Activated CD4-positive, alpha-beta T cell treated with anti-CD3 and anti-CD28 coated beads for 36 hours (primary cell): ENCODE measurements at places on chromosomes 5 and 9. TPM values are rescaled to one million over a fixed set of nuclear protein-coding genes. Genes with fewer than 3 reads are reported as not detected.

DNA sequence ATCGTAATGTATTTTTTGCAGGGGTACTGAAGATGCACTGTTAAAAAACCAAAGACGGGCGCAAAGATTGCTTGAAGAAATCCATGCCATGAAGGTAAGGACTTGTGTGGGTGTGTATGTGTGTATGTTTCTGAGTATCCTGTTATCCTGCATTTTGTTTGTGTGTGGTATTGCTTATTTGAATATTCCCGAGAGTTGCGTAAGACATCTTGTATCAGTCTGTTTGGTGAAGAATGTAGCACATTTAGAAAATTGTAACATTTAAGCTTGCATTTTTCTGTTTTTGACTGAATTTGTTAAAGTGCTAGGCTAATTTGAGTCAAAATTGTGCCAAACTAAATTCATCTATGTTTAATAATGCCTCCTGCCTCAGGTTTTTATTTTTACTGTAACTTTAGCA is 13.5 kb downstream of the SRFBP1 start:
- H3K36me3 ChIP-seq: peaks cover 15% of the 10 kb centered on the region
- no peak for DNase-seq
- H3K27ac ChIP-seq: no peak overlapping the region
- no peaks in the 10 kb centered on the region for H3K27me3 ChIP-seq
- H3K4me1 ChIP-seq: peaks cover 16% of the 10 kb centered on the region

- no peaks in the 10 kb centered on the region for H3K36me3 ChIP-seq
- no peaks in the 10 kb centered on the region for H3K4me1 ChIP-seq
- H3K27ac ChIP-seq: no peak overlapping the region
- DNase-seq: no peak
Measured at GRCh38 chr5:83810511-83810910, 89.9 kb upstream of the HAPLN1 start.

GRCh38 chr5:137091472-137091871 is 407.7 kb downstream of the SPOCK1 start:
- no peaks in the 10 kb centered on the region for H3K4me1 ChIP-seq
- no peak for DNase-seq
- H3K36me3 ChIP-seq: no peaks in the 10 kb centered on the region
- H3K27me3 ChIP-seq: peaks cover 2% of the 10 kb centered on the region

GRCh38 chr5:160071916-160072315 is 47.3 kb downstream of the PWWP2A start:
- H3K27me3 ChIP-seq: no peaks in the 10 kb centered on the region
- no peak for DNase-seq
- H3K4me1 ChIP-seq: no peaks in the 10 kb centered on the region
- H3K4me3 ChIP-seq: no peak overlapping the region

GRCh38 chr9:114938687-114939575 is 8.5 kb upstream of the TNFSF8 start:
- peak overlapping the region; percentile 34 for H3K27ac ChIP-seq
- H3K4me1 ChIP-seq: peaks cover 18% of the 10 kb centered on the region
- H3K4me3 ChIP-seq: no peak overlapping the region

- peaks cover 20% of the 10 kb centered on the region for H3K36me3 ChIP-seq
- no peak overlapping the region for H3K4me3 ChIP-seq
- no peaks in the 10 kb centered on the region for H3K27me3 ChIP-seq
- H3K27ac ChIP-seq: no peak overlapping the region
- no peaks in the 10 kb centered on the region for H3K4me1 ChIP-seq
- DNase-seq: no peak
Measured at GRCh38 chr5:37165761-37166160, 83.4 kb downstream of the CPLANE1 start.

DNA sequence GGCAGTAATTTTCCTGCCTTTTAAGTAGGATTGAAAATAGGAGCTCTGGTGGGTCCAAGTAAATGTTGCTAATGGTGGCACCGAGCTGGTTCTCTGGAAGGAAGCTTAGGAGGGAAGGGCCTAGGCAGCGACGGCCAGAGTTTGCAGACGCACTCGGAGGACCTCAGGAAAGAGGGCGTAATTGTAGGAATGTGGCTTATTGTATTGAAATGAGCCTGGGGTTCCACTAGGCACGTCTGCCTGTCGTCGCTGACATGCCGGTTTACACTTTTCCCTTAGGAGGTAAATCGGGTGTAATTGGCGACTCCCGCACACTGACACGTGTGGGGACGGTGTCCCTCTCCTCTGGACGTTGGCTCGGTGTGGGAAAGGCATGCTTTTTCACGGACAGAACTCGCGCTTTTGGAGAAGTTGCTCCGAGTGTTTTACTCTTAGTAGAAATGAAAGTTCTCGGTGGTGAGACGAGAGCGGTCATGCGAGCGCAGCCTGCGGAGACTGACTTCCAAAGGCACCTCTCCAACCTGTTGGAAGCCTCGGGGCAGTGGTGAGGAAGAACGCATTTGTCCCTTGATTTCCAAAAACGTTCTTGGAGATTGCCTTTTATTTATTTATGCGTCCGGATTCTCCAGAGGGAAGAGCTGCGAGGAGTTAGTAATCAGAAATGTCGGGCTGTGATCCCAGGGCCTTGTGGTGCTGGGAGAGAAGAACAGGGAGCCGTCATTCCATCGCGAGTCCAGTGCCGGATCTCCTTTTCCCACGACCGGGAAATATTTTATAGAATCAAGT is 1.3 kb downstream of the NR4A3 start:
- H3K4me3 ChIP-seq: peak overlapping the region; percentile 88
- H3K27ac ChIP-seq: peak overlapping the region; percentile 69
- peaks cover 42% of the 10 kb centered on the region for H3K36me3 ChIP-seq
- H3K4me1 ChIP-seq: peaks cover 53% of the 10 kb centered on the region

- DNase-seq: no peak
- H3K36me3 ChIP-seq: no peaks in the 10 kb centered on the region
- H3K4me1 ChIP-seq: no peaks in the 10 kb centered on the region
- H3K27ac ChIP-seq: no peak overlapping the region
Measured at GRCh38 chr9:27856054-27856453, 282.8 kb upstream of the C9orf72 start.

- no peak for DNase-seq
- H3K4me1 ChIP-seq: no peaks in the 10 kb centered on the region
- H3K36me3 ChIP-seq: no peaks in the 10 kb centered on the region
- H3K27ac ChIP-seq: no peak overlapping the region
Measured at GRCh38 chr9:87869082-87869481, 13.6 kb upstream of the SPATA31E1 start.

- H3K4me1 ChIP-seq: no peaks in the 10 kb centered on the region
- no peak for DNase-seq
- no peak overlapping the region for H3K4me3 ChIP-seq
- H3K27ac ChIP-seq: no peak overlapping the region
- peaks cover 15% of the 10 kb centered on the region for H3K27me3 ChIP-seq
Measured at GRCh38 chr9:98484162-98484561, 224.6 kb downstream of the GABBR2 start.

DNA sequence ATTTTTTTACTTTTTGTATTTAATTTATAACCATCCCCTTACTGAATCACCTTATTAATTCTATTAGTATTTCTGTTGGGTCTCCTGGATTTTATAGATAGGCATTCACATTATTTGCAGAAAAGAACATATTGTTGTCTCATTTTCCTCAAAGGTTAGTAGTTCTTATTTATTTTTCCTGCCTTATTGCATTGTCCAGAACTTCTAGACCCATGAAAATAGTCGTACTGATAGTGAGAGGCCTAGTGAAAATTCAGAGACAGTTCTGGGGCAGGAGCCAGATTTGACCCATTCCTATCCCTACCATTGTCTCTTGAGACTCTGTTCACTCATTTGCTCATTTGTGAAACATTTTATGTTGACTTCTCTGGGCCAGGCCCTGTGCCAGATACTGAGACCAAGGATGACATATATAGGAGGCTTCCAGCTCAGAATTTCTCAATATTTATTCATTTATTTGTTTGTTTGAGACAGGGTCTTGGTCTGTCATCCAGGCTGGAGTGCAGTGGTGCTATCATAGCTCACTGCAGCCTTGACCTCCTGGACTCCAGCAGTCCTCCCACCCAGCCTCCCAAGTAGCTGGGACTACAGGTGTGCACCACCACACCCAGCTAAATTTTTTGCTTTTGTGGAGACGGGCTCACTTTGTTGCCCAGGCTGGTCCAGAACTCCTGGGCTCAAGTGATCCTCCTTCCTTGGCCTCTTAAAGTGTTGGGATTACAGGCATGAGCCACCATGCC is 34.7 kb downstream of the COL27A1 start:
- no peak for DNase-seq
- peaks cover 3% of the 10 kb centered on the region for H3K27me3 ChIP-seq
- peaks cover 3% of the 10 kb centered on the region for H3K36me3 ChIP-seq
- H3K4me1 ChIP-seq: no peaks in the 10 kb centered on the region

- no peak overlapping the region for H3K4me3 ChIP-seq
- no peak overlapping the region for H3K27ac ChIP-seq
- no peaks in the 10 kb centered on the region for H3K36me3 ChIP-seq
Measured at GRCh38 chr9:101739311-101739710, 864 bp upstream of the GRIN3A start.

GRCh38 chr5:43582082-43583005 is 20.6 kb upstream of the NNT start:
- DNase-seq: no peak
- H3K27ac ChIP-seq: no peak overlapping the region
- H3K4me3 ChIP-seq: no peak overlapping the region
- H3K27me3 ChIP-seq: no peaks in the 10 kb centered on the region
- H3K4me1 ChIP-seq: no peaks in the 10 kb centered on the region

DNA sequence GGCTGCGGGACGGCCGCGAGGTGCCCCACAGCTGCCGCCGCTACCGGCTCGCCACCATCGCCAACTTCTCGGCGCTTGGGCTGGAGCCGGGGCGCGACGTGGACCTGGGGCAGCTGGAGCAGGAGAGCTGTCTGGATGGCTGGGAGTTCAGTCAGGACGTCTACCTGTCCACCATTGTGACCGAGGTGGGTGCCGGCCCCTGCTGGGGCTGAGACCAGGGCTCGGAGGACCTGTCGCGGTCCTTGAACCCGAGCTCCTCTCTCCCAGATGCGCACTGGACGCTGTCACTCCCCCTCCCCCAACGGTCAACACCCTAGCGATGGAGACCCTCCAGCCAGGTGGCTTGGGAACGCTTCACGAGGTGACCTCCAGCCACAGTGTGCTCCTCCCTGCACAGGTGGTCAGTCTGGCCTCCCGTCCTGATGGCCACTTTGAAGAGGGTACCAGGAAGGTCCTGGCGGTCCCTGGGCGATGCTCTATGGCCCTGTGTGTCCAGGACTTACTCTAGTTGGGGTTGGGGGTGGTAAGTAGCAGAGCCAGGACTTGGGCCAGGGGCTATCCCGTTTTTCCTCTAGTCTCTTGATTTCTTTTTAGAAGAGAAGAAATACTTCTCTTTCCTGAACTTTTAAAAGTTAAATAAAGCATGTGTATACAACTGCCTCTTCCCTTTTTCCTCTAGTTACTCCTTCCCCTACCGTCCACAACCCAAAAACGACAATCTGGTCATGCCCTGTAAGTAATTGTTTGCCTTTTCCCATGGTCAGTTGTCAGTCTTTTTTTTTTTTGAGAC is 866 bp downstream of the SLC22A5 start:
- peak overlapping the region; percentile 80 for H3K27ac ChIP-seq
- peak overlapping the region; percentile 66 for H3K4me3 ChIP-seq
- DNase-seq: no peak
- H3K27me3 ChIP-seq: no peaks in the 10 kb centered on the region

Gene HRCT1
- not detected for total RNA-seq

Gene ISCA1
- total RNA-seq: 27.4 TPM

Gene LCN9
- total RNA-seq: not detected
